ENCODE measurements at places on chromosomes 6 and 20.

GRCh38 chr6:83138758-83139157 lies 54.3 kb downstream of the PGM3 start:
- DNase-seq: no peak

DNA sequence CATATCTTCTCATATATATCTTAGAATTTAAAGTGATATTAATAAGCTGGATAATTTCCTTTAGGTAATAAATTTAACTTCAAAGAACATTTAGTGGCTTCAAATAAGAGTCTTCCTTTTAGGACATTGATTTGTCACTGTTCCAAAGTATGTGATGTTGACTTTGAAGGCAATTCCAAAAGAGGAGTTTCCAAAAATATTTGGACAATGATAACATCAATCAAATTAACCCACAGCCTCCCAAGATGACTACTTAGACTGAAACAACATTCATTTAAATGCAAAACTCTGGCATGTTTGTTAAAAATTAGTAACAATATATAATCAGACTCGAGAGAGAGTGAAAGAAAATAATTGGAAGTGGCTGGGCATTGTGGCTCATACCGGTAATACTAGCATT lies 211.1 kb downstream of the OGFRL1 start:
- DNase-seq: no peak

GRCh38 chr6:96997788-96998187 lies 73.3 kb downstream of the KLHL32 start:
- DNase-seq: no peak

GRCh38 chr6:75600768-75601167 lies 912 bp upstream of the SENP6 start:
- DNase-seq: no peak

DNA sequence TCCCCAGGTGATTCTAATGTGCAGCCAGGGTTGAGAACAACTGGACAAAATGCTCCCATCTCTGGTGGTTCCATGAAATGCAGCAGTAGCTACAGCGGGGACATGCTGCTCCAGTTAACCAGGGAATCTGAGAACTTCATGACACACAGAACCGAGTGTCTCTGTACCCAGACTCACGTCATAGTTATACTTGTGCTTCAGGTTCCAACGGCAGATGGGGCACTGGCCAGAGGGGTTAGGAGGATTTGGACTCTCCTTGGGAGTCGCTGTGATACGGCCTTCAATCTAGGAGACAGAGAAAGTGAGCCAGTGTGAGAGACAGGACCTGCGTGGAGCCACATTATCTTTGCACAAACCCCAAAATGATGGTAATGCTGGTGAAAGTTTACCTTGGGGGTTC lies 9.2 kb downstream of the MRPS18A start:
- DNase-seq: no peak

- DNase-seq: no peak
Observed at GRCh38 chr20:59598625-59599310, 5.6 kb upstream of the PHACTR3 start.

GRCh38 chr6:143783077-143783476 lies 60.1 kb upstream of the LTV1 start:
- DNase-seq: no peak

- DNase-seq: peak; percentile 42
Observed at GRCh38 chr20:51497542-51498467, 44.7 kb downstream of the NFATC2 start.

DNA sequence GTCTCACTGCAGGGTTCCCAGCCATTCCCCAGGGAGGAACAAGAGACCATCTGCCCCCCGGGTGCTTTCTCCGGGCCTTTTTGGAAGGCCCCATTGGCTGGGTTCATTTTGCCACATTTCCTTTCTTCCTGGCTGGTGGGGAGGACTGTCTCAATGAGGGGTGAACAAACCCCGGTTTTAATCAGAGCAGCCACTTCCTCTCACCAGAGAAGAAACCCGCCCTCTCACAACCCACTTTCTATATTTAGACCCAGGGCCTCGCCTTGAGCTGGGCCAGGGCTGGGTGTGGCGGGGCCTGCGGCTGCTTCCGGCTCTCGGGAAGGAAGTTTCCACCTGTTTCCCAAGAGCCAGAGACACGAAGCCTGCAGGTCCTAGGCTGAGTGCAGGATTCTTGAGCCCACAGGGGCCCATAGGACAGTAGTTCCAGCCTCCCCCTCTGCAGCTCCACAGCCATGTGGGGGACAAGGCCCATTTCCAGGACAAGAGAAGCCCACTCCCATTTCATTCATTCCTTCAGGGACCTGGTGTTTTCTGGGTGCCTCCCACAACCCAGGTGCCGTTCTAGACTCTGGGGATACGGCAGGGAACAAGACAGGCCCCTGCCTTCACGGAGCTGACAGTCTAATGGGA lies 41.8 kb downstream of the RBM38 start:
- peak; percentile 77 for DNase-seq

GRCh38 chr6:155123520-155123919 lies 128.4 kb downstream of the TIAM2 start:
- no peak for DNase-seq

- DNase-seq: no peak
Observed at GRCh38 chr6:127686084-127686483, 109.1 kb downstream of the C6orf58 start.

- DNase-seq: no peak
Observed at GRCh38 chr6:153957394-153957793, 81.6 kb upstream of the OPRM1 start.

GRCh38 chr6:31528307-31528777 lies 420 bp upstream of the MCCD1 start:
- no peak for DNase-seq

GRCh38 chr20:23143098-23143497 lies 57.0 kb upstream of the CD93 start:
- DNase-seq: no peak

DNA sequence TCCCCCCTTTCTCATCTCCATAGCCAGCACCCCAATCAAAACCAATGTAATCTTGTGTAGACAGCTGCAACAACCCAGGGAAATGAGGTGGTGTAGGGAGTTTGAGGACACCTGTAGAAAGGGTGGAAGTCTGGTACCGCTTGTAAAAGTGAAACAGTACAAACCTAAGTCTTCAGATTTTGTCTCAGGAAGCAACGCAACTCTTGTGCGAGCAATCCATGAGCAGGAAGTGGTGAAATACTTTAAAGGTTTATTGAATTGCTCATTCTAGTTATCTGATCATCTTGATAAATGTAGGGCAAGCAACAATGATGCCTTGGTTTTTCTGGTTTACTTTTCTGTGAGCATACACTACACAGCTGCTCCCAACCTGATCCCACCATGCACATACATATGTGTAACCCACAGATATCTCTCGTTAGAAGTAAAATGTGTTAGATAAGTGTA lies 71.1 kb upstream of the THEMIS start:
- peak; percentile 29 for DNase-seq

GRCh38 chr20:50982363-50982762 lies 23.7 kb downstream of the MOCS3 start:
- no peak for DNase-seq

GRCh38 chr6:52390361-52390727 lies 28.4 kb downstream of the PAQR8 start:
- peak; percentile 83 for DNase-seq

DNA sequence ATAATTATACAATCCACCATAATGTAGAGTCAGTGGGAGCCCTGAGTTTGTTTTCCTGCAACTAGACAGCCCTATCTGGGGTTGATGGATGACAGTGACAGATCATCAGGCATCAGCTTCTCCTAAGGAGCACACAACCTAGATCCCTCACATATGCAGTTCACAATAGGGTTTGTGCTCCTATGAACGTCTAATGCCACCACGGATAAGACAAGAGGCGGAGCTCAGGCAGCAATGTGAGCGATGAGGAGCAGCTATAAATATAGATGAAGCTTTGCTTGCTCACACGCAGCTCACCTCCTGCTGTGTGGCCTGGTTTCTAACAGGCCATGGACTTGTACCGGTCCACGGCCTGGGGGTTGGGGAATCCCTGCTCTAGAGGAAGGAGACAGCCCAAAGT lies 25.9 kb downstream of the EDEM2 start:
- DNase-seq: no peak

GRCh38 chr6:167572841-167573271 lies 248.0 kb downstream of the TTLL2 start:
- DNase-seq: no peak

DNA sequence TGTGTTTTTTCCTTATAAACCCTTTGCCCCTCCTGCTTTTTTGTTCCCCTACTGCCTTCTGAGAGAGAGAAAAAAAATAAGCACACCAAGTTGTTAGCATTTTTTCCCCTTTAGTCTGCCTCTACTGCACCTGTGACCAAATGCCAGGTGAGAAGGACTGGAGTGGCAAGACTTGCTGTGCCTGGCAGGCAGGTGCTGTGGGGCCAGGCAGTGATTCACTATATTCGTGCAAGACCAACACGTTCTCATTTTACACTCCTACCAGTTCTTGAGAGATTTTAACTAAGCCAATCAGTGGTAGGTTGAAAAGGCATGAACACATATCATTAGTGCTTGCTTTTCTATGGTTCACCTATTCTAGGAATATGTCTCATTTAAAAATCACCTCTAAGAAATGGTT lies 109.7 kb downstream of the FIG4 start:
- DNase-seq: no peak

DNA sequence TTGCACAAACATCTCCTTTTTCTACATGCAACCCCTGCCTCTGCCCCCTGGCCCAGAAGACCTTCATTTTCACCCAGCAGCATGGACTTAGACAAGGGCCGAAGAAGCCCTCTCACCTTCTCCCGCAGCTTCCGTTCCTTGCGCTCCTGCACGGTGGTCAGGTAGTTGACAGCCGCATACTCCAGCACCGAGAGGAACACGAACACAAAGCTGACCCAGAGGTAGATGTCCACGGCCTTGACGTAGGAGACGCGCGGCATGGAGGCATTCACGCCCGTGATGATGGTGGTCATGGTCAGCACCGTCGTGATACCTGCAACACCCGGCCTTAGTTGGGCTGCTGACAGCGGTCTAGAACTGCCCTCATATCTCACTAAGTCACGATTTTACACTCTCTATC lies 47.1 kb upstream of the GABRR1 start:
- no peak for DNase-seq

GRCh38 chr6:110875548-110876169 lies 1.1 kb downstream of the AMD1 start:
- peak; percentile 66 for DNase-seq

All from stimulated activated naive CD4-positive, alpha-beta T cell (primary cell).